ENCODE measurements at places on chromosomes 2 and 18.

DNA sequence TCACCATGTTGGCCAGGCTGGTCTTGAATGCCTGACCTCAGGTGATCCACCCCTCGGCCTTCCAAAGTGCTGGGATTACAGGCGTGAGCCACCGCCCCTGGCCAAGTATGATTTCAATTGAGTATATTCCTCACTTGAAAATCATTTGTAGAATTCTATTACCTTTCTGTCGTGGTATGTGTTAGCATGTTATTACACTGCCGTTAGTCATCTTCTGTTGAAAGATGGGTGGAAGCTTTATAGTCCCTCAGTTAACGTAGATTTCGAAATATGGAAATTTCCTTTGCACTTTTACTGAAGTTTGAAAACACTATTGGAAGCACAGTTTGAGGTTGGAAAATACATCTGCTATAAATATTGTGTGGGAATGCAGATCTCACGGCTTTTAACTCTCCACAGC is 14.7 kb downstream of the NIFK start:
- no peak for DNase-seq

DNA sequence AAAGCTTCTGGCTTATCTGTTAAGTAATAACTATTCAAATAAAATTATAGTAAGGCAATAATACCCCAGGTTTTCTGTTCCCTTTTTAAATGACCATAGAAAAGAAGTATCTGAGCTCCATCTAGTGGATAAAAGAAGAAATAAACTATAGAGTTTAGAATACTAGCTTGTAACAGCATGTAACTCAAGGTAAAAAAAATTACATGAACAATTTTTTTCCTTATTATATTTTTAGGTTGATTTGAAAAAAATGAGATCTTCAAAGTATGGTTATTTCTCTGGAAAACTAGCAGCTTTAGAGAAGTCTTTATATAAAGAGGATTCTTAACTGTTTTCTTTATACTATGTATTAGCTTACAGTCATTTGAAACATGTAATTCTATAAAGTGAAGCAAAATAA is 58.1 kb downstream of the NCKAP1 start:
- DNase-seq = no peak

- DNase-seq = no peak
These were observed 65.5 kb upstream of the ATG16L1 start for GRCh38 chr2:233185963-233186362.

GRCh38 chr2:218992703-218993344 is 398 bp downstream of the CRYBA2 start:
- DNase-seq = no peak

GRCh38 chr18:63444580-63444979 is 22.3 kb upstream of the VPS4B start:
- no peak for DNase-seq

- no peak for DNase-seq
These were observed 176.1 kb upstream of the TNP1 start for GRCh38 chr2:217035967-217036366.

- no peak for DNase-seq
These were observed 526 bp downstream of the COX7A2L start for GRCh38 chr2:42360493-42360889.

- DNase-seq = no peak
These were observed 65.0 kb downstream of the RPL37A start for GRCh38 chr2:216563646-216564045.

GRCh38 chr18:68972176-68972575 is 174.3 kb downstream of the CCDC102B start:
- no peak for DNase-seq

- no peak for DNase-seq
These were observed 52.1 kb downstream of the BOLA3 start for GRCh38 chr2:74095632-74096031.

DNA sequence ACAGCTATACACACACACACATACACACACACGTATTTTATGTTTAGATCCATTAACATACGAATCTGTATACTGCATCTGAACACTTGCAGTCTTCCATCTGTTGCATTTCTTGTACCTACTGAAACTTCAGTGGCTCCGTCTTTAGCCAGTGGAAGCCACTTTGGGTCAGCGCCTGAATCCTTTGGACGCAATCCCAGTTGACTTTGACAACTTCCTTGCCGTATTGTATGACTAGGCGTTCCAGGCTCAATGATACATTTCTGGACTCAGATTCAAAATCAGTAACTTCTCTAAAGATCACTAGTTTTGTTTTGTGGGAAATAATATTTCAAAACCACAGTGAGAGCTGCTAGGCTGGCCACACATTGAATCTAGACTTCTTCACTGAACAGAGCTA is 101.5 kb upstream of the GPC1 start:
- no peak for DNase-seq

- no peak for DNase-seq
These were observed 17.3 kb upstream of the ARL5A start for GRCh38 chr2:151845481-151845880.

DNA sequence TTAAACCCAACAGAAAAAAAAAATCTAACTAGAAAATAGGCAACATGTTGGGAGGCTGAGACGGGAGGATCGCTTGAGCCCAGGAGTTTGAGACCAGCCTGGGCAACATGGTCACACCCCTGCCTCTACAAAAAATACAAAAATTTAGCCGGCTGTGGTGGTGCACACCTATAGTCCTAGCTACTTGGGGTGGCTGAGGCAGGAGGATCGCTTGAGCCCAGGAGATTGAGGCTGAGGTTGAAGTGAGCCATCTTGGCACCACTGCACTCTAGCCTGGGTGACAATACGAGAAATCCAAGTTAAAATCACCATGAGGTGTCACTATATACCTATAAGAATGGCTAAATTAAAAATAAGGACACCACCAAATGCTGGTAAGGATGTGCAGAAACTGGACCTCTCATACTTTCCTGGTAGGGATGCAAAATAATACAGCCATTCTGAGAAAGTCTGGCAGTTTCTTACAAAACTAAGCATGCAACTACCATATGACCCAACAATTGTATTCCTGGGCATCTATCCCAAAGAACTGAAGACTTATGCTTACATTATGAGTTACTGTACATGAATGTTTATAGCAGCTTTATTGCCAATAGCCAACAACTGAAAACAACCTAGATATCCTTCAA is 2.2 kb downstream of the SEPTIN10 start:
- DNase-seq = peak; percentile 58

DNA sequence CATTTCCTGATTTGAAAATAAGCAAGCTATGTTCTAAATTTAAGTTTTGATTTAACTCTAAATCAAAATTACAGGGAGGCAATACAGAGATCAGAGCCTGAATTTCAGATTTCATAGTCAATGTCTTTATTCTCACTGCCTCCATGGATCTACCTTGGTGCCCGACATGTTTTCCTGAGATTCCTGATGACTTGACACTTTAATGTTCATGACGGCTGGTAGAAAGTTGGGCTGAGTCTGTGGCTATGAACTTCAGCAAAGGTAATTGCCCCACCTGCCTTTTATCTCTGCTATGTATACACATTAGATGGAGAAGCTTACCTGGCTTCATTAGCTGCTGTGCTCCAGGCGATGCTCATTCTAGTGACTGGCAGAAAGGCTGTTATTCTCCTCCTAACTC is 1390.5 kb upstream of the CELF4 start:
- no peak for DNase-seq

DNA sequence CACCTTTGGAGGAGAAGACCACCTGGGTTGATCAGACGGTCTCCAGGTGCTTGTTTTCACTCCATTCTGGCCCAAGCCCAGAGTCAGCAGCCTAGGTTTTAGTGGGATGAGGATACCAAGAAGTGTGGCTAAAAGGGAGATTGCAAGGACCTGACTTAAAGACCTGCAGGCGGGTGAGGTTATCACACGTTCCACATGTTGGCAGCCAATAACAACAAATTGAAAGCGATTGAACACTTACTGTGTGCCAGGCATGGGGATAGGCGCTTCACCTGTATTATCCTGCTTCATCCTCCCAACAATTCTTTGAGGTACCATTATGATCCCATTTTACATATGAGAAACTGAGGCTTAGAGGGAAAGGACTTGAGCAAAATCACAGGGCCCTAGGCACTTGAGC is 5.0 kb downstream of the ARL4C start:
- DNase-seq = no peak

GRCh38 chr2:64866797-64867196 is 122.4 kb upstream of the SLC1A4 start:
- DNase-seq = no peak

All from SW 1271 (cell line).